ENCODE measurements at places on chromosomes 2 and 18.

GRCh38 chr2:192184349-192184748, 10.4 kb downstream of the TMEFF2 start:
- no peak for DNase-seq

GRCh38 chr2:19819097-19820065, 82.4 kb downstream of the TTC32 start:
- no peak for DNase-seq

- no peak for DNase-seq
Measured at GRCh38 chr2:160909781-160910242, 250.4 kb upstream of the TANK start.

DNA sequence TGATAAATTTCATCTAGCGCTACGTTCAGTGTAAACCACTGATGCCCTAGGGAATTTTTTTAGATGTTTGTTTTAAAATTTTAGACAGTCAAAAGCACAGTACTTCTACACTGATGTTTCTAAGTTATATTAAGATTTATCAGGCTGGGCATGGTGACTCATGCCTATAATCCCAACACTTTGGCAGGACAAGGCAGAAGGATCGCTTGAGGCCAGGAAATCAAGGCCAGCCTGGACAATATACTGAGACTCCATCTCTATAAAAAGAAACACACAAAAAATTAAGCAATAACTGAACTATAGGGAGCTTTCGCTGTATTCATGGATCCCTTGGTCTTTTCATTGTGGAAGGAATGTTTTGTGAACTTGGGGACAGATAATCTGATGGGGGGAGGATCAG, 50.6 kb upstream of the MAPRE2 start:
- DNase-seq = no peak

DNA sequence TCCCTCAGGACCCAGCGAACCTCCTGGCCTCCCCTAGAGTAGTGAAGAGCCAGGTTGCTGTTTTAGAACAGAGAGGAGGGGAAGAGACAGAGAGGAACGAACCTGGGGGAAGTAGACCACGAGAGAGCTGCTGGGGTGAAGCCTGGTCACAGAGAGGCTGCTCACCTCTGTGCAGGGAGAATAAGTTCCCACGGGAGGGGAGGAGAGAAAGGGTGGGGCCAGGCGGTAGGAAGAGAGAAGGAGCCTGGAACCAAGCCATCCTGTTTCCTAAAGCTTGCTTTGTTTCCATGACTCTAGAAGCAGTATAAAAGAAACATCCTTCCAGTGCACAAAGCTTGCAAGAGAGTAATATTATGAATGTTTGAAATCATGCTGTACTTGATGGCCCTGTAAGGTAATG, 147.9 kb downstream of the MYT1L start:
- DNase-seq = no peak

DNA sequence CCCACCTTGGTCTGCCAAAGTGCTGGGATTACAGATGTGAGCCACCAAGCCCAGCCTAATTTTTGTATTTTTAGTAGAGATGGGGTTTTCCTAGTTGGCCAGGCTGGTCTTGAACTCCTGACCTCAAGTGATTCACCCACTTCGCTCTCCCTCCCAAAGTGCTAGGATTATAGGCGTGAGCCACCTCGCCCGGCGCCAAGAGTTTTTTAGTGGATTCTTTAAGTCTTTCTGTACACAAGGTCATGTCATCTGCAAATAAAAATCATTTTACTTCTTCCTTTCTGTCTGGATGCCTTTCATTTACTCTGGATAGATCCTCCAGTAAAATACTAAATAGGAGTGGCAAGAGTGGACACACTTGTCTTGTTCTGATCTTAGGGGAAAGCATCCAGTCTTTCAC, 61.7 kb downstream of the KCMF1 start:
- no peak for DNase-seq

DNA sequence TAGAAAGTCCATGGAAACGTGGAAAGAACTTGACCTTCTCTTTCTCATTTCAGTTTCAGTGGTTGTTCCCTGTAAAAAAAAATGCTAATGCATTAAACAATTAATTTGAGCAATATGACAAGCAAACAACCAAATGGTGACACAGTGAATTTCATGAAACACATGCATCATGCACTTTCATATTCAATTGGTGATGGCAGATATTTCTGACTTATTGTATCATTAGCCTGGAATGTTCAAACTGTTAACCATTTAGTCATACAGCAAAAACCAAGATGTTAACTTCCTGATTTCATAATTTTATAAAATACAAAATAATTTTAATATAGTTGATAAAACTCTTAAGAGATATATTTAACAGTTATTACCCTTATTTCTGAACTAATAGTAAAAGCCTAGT, 85.5 kb downstream of the SCN1A start:
- no peak for DNase-seq

DNA sequence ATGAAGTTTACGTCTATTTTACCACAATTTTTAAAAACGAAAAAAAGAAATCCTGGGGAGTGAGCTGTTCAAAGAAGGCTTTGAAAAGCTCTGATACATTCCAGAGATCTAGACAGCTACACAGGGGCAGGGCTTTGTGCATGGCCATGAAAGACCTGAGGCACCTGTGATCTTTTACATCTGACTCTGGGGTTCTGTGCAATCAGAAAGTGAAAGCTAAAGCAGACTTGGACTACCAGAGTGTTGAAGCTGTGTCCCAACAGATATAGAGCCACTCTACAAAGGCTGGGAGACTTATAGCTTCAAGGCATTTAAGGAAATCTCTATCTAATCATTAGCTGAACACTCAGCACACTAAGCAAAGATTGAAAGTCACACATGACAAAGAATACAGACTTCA, 34.1 kb downstream of the PARD6G start:
- no peak for DNase-seq

DNA sequence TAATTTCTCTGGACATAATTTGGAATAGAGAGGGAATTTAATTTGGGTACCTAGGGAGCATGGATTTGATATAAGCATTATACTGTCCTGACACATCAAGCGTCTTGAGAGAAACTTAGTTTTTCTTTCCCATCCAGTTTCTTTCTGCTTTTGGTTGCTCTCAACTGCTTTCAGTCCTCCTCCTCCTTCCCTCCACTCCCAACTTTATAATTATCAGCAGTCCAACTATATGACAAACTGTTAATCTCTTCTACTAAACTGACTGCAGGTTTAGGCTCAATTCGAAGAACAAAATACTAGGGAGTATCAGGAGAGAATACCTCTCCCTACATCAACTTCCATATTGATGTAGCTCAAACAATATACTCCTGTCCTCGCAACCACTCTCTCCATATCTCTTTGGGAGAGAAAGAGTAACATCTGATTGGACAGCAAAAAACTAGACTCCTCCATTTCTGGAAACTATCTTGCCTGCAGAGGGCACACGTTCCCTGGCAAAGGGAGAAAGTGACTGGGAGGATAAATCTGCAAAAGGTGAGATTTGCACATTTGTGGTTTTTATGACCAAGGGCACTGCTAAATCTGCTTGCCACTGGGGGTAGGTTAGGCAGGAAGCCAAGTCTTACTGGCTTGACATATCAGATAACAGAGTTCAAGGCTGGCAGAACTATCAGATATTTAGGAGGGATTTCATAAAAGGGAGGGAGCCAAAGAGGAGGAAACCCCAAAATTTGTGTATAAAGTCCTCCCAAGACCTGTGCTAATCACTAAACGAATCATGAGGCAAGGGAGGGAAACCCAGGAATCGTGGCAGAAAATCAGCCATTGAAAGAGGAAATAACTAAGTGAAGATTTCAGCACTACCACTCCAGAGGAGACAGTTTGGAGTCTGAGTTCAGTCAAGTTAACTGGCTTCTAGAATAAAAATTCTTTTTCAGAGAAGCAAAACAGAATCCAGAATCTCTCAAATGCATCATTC, 40.0 kb downstream of the ICA1L start:
- DNase-seq = peak; percentile 86

DNA sequence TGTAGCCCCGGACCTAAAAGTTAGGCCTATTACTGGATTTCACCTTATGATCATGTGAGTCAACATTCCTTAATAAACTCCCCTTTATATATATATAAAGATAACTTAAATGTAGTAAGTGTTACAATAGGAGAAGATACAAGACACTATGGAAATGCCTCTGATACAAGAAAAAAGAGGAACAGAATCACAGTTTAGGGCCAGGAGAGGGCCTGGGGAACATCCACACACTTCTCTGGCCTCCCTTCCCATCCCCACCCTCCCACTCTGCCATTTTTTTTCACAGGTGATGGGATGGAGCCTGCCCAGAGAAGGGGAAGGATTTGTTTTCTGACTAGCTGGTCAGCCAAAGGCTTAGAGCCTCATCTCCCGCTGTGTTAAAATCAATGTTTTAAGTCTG, 6.4 kb downstream of the CDC42EP3 start:
- no peak for DNase-seq

Data from KBM-7 (cell line).